ENCODE measurements at places on chromosomes 1 and 21. TPM values are rescaled to one million over a fixed set of nuclear protein-coding genes. Genes with fewer than 3 reads are reported as not detected.

- no peak overlapping the region for H3K4me3 ChIP-seq
- no peaks in the 10 kb centered on the region for H3K36me3 ChIP-seq
- no peaks in the 10 kb centered on the region for H3K27me3 ChIP-seq
- no peak overlapping the region for H3K27ac ChIP-seq
- peak; percentile 79 for DNase-seq
- H3K4me1 ChIP-seq: peaks cover 4% of the 10 kb centered on the region
Observed at GRCh38 chr21:36429947-36430546, 44.9 kb downstream of the CHAF1B start.

Gene CELA2B
- total RNA-seq: not detected

Gene IL22RA1
- total RNA-seq: not detected

DNA sequence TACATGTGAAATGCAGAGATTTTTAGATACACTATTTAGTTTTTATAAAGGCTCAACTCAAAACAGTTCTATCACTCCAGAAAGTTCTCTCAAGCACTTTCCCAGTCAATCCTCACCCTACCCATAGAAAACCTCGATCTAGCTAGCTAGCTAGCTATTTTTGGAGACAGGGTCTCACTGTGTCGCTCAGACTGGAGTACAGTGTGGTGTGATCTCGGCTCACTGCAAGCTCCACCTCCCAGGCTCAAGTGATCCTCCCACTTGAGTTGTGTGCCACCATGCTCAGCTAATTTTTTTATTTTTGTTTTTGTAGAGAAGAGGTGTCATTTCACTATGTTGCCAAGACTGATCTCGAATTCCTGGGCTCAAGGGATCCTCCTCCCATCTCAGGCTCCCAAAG, 236.9 kb downstream of the RERE start:
- no peak for DNase-seq
- H3K27me3 ChIP-seq: no peaks in the 10 kb centered on the region
- H3K4me1 ChIP-seq: peaks cover 17% of the 10 kb centered on the region
- H3K4me3 ChIP-seq: no peak overlapping the region
- no peaks in the 10 kb centered on the region for H3K36me3 ChIP-seq

GRCh38 chr1:89540406-89540970, 15.9 kb downstream of the LRRC8B start:
- no peaks in the 10 kb centered on the region for H3K36me3 ChIP-seq
- no peak overlapping the region for H3K27ac ChIP-seq
- H3K4me1 ChIP-seq: no peaks in the 10 kb centered on the region
- H3K4me3 ChIP-seq: no peak overlapping the region
- H3K27me3 ChIP-seq: no peaks in the 10 kb centered on the region

Gene TBX19
- total RNA-seq: 0.82 TPM

Gene PROK1
- not detected for total RNA-seq

DNA sequence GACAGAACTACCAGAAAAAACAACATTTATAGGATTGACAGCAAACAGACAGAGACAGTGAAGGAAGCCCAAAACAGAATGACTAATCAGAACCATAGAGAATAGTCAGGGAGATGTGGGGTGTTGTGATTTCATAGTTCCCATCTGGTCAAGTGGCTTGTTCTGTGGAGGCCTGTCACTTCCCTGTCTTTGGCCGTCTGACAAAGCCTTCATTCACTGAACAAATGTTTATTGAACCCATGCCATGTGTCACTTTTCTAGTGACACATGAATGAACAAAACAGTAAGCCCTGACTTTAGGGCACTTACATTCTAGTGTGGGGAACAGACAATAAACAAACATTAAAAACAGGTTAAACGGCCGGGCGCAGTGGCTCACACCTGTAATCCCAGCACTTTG, 3.2 kb upstream of the SRRM1 start:
- H3K27ac ChIP-seq: no peak overlapping the region
- no peak for DNase-seq
- H3K36me3 ChIP-seq: no peaks in the 10 kb centered on the region
- no peaks in the 10 kb centered on the region for H3K27me3 ChIP-seq

DNA sequence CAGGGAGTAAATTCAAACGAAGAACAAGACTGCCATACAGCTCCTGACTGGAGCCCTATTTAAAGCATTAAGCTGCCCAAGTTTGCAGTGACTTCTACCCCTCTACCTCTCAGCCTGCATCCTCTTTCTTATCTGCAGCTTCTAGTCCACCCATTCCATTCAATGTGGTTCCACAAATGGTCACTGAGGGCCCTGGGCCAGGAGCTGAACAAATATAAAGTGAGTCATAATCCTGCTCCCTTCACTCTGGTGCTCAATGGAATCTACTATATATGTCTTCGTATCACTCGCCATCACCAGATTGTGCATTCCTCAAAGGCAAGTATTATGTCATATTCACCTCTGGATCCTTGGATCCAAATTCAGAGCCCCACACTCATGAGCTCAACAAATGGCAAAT, 398.7 kb downstream of the BRINP2 start:
- no peaks in the 10 kb centered on the region for H3K36me3 ChIP-seq
- no peaks in the 10 kb centered on the region for H3K27me3 ChIP-seq
- DNase-seq: no peak
- H3K4me1 ChIP-seq: no peaks in the 10 kb centered on the region
- H3K4me3 ChIP-seq: no peak overlapping the region
- H3K27ac ChIP-seq: no peak overlapping the region

Gene AMIGO1
- 3.8 TPM for total RNA-seq

DNA sequence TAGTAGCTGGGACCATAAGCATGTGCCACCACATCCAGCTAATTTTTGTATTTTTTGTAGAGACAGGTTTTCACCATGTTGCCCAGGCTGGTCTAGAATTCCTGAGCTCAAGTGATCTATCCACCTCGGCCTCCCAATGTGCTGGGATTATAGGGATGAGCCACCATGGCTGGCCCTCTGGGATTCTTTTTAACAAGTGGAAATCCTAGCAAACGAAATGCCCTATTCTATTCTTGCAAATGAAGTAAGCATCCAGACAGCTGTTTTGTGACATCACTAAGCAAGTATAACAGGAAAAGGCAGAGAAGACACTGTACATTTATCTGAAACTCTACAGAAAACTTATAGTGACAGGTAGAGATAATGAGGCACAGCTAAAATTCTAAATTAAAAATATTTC, 86.4 kb downstream of the DDAH1 start:
- H3K27me3 ChIP-seq: no peaks in the 10 kb centered on the region
- DNase-seq: no peak
- peaks cover 3% of the 10 kb centered on the region for H3K4me1 ChIP-seq
- H3K36me3 ChIP-seq: peaks cover 6% of the 10 kb centered on the region
- no peak overlapping the region for H3K4me3 ChIP-seq
- no peak overlapping the region for H3K27ac ChIP-seq

- H3K27ac ChIP-seq: no peak overlapping the region
- H3K4me1 ChIP-seq: no peaks in the 10 kb centered on the region
- no peak overlapping the region for H3K4me3 ChIP-seq
Observed at GRCh38 chr1:3266870-3267549, 187.5 kb upstream of the ARHGEF16 start.

Gene KIF2C
- 62.9 TPM for total RNA-seq

Data from GM23338 (cell line).